ENCODE measurements at places on chromosomes 3 and 15. TPM values are rescaled to one million over a fixed set of nuclear protein-coding genes. Genes with fewer than 3 reads are reported as not detected.
A peak's percentile ranks its signal among the peaks of the same experiment; 100 is the strongest.

TLR9 gene
- total RNA-seq = not detected

SLC12A1 gene
- total RNA-seq = not detected

IL17RE gene
- total RNA-seq = 0.12 TPM

MUC20 gene
- not detected for total RNA-seq

IFT80 gene
- 25.4 TPM for total RNA-seq

DNA sequence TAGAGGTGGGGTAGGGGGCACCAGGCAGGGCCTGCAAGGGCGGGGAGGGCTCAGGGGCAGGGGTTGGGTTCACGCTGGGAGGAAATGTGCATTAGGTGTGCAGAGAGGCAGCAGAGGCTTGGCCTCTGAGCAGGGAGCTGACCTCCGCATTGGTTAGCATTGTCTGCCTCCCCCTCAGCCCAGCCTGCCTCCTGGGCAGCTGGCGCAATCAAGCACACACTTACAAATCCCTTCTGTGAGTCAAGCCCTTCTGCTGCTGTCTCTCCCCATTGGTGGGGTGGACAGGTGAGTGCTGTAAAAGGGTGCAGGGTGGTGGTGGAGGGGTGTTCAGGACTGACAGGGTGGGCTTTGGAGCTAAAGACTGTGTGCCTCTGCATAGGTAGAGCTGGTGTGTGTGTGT lies 9.3 kb downstream of the LOXL1 start:
- DNase-seq = peak; percentile 63

DNA sequence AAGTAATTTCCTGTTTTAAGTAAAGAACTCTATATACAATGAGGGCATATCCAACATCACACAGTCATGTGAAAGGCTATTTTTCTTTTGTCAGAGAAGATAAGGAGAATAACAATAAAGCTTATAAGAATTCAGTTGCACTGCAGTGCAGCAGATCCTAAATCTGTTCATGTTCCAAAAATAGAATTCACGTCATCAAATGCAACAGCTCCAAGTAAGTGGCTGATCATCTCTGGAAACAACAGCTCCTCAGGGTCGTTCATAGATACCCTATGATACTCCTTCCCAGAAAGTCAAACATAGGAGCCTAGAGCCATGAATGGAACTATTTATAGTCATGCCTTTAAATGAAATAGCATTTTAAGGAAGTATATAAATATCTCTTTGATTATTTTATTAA lies 100.2 kb downstream of the FMN1 start:
- DNase-seq = no peak

DNA sequence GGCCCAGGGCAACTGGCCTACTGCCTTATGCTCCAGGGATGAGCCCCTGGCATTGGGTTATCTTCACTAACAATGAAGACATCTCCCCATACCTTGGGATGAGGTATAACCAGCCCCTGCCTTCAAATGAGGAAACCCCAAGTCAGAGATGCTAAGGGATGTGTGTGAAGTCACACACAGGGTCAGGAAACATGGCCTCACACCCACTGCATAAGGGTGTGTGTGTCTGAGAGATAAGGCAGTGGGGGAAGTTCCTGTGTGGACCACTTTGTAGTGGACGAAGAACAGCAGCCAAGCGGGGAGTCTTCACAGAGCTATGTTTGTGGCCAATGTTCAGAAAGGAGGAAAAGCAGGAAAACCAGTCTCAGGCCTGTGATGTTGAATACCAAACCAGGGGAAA lies 10.5 kb downstream of the ELP6 start:
- DNase-seq = no peak

DNA sequence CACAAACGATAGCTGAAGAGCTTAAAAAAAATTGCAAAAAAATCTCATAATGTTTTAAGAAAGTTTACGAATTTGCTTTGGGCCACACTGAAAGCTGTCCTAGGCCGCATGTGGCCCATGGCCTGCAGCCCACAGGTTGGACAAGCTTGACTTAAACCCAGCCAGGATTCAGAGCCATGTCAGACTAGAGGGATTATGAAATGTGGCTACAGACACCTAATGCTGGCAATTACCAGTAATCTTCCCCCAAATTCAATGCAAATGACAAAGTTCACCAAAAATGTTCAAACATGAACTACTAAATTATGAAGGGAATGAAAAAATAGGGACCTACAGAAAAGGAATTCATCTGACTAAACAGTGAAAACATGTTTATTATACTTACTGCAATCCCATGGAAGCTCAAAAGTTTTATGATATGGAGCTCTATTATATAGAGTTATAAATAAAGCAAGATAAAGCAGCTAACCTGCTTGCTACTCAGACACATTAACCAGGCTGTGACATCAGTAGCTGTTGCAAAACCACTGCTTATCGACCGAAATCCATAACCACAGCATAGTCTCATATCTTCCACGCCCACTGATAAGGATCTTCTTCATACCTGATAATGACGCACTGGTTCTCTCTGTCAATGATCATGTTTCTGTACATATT lies 49.2 kb downstream of the LDHAL6B start:
- no peak for DNase-seq

Data from SJCRH30 (cell line).